Hematopoietic multipotent progenitor cell (in vitro differentiated cells): ENCODE measurements at places on chromosomes 16 and 17. TPM values are rescaled to one million over a fixed set of nuclear protein-coding genes. Genes with fewer than 3 reads are reported as not detected.

Gene SHISA6
- total RNA-seq = under 0.01 TPM

Gene PMFBP1
- 1.6 TPM for total RNA-seq

Gene TMEM204
- 14.8 TPM for total RNA-seq

Gene VMO1
- total RNA-seq = not detected

GRCh38 chr17:28774206-28774605 lies 30.4 kb downstream of the TRAF4 start:
- DNase-seq = no peak

DNA sequence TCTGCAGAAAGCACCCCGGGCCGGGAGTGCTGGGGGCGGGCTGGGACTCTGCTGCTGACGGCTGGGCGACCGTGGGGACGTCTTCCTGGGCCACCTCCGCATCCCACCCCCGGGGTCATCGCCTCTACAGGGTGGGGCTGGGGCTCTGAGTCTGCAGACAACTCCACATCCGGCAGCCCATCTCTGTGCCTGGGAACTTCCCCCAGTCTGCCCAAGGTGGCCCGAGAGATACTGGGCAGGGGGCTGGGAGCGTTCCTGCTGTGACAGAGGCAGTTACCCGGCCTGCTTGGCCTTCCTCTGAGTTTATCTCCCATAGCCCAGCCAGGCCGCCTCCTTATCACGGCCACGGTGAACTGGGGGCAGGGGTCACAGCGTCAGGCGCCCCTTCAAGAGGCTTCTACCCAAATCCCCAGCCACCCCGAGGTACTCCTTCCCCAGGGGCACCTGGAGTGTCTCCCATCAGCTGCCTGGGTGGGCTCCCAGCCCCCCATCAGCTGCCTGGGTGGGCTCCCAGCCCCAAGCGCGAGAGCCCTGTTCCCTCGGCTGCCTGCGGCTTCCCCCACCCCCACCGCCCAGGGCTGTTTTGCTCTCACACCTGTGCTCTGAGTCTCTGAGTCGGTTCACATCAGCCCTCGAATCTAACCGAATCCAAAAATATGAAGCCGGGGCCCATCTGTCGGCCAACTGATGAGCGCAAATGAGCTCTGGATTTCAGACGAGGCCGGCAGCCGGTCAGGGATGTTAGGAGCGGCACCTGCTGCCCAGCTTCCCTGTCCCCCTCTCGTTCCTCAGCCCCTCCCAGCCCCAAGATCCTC lies 15.6 kb upstream of the CBFA2T3 start:
- no peak for DNase-seq

- DNase-seq = peak; percentile 46
Observed at GRCh38 chr17:56834380-56835263, 671 bp downstream of the DGKE start.

DNA sequence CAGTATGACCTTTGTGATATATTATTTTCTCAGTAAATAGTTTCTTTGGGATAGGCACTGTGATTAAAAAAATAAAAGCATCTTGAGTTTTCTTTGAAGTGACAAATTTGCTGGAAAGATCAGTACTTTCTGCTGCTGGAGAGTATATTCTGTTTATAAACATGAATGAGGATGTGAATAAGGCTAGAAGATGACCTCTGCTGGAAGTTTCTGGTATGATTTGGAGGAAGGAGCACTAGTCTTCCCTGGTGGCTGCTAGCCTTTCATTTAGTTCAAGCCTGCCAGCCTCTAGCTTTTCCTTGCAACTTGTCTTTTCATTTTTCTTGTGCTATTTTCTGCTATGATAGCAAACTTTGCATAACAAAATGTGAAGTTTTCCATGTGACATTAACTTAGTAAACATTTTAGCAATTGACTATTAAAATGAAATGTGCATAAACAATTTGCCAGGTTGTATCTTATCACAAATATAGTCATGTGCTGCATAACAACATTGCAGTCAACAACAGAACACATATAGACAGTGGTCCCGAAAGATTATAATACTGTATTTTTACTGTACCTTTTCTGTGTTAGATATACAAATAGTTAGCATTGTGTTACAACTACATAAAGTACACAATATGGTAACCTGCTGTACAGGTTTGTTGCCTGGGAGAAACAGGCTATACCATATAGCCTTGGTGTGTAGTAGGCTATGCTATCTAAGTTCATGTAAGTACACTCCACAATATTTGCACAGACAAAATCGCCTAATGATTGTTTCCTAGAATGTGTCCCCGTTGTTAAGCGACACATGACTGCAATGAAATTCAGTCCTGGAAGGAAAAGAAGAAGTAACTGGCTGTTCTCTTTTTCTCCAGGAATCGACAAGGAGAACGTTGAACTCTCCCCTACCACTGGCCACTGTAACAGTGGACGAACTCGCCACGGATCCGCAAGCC lies 18.1 kb upstream of the RAB11FIP4 start:
- DNase-seq = peak; percentile 51

DNA sequence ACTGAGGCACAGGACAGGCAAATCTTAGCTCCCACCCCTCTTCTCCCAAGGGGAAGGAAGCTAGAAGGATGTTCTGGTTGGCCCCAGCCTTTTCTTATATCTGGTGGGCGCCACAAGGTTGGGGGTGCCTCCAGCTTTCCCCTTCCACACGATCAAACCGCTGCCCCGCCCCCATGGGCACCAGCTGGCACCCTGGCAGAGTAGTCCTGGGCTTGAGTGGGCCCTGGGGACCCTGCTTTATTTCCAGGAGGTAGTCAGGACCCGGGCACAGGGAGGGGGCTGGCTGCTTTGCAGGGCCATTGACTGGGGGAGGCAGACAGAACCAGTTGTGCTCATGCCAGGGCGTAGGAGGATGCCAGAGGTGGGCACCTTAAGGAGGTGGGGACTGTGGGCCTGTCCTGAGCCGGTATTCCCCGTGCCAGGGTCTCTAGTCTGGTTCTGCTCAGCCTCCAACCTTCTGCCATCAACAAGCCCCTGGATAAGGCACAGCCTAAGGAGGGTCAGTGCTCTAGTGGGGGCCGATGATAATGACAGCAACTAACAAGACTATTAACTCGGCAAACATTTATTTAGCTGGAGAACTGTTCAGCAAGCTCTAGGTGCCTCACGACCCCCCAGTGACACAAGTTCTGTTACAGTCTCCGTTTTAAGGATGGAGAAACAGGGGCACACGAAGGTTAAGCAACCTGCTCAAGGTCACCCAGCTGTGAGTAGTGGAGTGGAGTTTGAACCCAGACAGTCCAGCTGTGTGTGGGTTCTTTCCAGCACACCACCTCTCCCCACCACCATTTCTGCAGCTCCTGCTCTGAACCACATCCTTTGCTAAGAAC lies 7.6 kb upstream of the PPP1R1B start:
- DNase-seq = no peak

GRCh38 chr16:23248261-23249194 lies 53.6 kb upstream of the SCNN1B start:
- DNase-seq = no peak

GRCh38 chr17:63928172-63928666 lies 3.9 kb downstream of the CD79B start:
- DNase-seq = no peak
